CD8-positive, alpha-beta T cell (primary cell): ENCODE measurements at places on chromosomes 5 and 9.

- DNase-seq = no peak
Observed at GRCh38 chr9:71719562-71719961, 48.8 kb downstream of the CEMIP2 start.

DNA sequence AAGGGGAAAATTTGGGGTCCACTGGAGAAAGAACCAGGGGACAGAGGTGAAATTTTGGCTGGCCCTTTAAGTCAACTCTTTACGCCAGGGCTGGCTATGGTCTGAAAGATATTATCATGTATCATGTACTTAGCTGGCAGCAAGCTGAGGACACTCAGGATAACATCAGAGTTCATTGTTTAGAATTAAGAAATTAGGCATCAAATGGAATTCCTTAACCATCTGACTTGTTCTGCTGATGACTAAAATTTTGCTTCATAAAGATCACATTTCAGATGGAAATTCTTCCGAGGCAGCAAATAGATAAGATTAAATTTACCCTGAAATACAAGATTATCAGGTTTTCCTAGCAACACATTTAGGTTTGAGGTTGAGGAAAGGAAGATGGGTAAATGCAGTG lies 269.4 kb upstream of the KLF9 start:
- DNase-seq = no peak

DNA sequence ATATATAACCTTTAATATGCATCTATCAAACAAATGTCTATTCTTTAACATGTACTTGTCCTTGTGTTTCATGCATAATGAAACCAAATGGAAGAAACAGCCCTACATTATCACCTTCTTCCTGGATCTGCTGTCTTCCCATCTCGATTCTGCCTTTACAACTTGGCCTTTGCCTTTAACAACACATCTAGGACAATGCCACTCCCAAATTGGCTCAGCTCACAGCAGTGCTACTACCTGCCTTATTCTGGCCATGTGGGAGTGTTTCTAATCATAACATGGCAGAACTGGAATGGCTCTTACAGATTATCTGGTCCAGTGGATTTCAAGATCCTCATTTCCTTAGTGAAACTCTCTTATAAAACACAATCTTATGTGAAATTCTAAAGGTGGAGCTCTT lies 176.5 kb downstream of the CARTPT start:
- DNase-seq = no peak

DNA sequence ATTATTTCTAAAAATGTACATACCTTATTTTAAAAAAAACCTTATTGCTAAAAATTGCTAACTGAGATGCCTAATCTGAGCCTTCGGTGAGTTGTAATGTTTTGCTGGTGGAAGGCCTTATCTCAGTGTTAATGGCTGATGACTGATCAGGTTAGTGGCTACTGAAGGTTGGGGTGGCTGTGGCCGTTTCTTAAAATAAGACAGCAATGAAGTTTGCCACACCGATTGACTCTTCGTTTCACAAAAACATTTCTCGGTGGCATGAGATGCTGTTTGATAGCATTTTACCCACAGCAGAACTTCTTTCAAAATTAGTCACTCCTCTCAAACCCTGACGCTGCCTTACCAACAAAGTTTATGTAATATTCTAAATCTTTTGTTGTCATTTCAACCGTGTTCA lies 14.7 kb downstream of the CENPK start:
- no peak for DNase-seq

- DNase-seq = no peak
Observed at GRCh38 chr5:157524887-157525286, 50.7 kb downstream of the ADAM19 start.

GRCh38 chr5:2371419-2371710 lies 380.1 kb downstream of the IRX2 start:
- DNase-seq = no peak

DNA sequence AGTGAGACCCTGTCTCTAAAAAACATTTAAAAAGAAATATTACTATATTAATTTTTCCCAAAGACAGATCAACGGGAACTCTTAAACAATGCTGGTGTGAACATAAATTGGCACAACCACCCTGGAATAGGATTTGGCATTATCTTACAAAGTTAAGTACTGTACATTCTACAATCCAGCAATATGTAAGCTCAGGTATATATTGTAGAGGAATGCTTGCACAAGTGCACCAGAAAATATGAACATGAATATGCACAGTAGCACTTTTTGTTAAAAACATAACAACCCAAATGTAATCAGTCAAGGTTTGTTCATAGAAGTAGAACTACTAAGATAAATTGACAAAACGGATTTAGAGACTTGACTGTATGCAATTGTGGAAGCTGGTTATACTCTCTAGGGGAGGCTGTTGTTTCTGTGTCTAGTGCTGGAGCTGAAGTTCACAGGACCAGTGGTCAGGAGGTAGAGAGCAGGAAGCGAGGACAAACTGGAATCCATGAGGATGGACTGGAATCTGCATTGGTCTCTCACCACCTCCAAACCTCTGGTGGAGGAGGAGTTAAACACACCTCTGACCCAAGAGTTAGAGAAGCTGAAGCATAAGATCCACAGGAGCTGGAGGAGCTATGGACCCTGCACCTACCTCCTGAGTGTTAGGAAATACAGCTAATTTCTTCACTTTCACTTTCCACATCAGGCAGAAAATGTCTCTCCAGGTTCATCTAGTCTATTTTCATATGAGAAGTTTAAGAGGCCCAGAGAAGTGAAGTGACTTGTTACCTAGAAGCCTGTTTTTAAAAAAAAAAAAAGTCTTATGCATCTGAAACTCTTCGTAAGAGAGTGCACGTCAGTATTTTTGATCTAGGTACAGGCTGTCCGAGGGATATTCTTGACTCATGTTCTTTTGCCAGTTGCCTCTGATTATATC lies 20.3 kb upstream of the RIC1 start:
- DNase-seq = no peak

- no peak for DNase-seq
Observed at GRCh38 chr5:139392324-139392677, 2.6 kb upstream of the MZB1 start.

DNA sequence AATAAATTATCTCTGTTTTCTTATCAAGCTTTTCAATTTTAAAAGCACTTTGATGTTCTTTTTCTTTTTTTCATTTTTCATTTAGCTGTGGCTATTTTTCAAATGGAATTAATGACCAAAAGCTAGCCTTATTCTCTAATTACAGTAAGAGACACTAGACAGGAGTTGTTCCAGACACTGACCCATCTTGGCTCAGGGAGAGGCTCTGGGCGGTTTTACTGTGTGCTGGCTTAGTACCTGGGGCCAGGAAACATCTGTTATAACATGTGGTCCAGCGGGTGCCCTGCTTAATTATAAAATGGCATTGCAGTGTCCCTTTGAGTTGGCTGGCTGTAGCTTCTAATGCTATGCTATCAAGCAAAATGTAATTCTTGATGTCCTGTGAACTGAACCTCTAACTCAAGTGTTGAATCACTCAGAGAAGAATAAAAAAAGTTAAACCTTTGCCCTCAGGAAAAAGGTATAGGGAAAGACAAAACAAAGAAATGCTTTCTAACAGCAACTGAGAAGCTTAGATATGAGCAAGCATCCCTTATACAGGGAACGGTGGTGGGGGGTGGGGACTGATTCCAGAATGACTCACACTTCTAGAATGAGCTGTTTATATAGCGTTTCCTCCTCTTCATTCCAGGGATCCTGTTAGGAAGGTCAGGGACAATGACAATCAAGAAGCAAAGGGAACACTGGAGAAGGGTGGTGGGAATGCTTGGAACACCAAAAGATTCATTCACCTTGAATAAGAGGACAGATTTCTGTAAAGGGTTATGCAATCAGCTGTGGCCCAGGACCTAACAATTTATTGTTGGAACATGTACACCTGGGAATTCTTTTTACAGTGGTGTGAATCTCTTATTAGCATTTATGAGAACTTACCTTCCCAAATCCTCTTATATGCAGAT lies 58.7 kb upstream of the NFIB start:
- DNase-seq = no peak

- DNase-seq = no peak
Observed at GRCh38 chr5:129249886-129250285, 155.3 kb downstream of the ISOC1 start.

- DNase-seq = no peak
Observed at GRCh38 chr5:107808671-107809137, 138.0 kb upstream of the EFNA5 start.

DNA sequence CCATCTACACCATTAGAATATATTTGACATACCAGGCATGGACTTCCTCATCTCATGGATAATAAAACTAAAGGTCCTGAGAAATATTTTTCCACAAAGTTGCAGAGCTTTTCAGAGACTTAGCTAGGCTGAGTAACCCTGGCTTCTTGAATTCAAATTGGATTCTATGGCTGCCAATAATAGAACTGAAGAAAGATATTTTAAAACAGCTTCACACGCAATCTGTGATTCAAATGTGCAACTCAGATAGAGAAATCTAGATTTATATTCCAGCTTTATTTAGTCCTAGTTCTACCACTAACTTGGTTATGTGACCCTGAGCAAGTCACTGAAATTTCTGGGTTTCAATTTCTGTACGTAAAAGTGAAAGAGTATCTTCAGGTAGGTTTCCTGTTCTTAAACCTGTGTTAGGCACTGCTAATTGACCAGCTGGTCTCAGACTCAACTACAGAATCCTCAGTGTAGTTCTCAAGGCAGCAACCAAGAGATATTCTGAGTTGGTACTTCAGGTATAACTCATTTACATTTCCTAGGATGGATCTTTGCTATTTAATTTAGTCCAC lies 235.3 kb downstream of the GABRB2 start:
- DNase-seq = no peak

DNA sequence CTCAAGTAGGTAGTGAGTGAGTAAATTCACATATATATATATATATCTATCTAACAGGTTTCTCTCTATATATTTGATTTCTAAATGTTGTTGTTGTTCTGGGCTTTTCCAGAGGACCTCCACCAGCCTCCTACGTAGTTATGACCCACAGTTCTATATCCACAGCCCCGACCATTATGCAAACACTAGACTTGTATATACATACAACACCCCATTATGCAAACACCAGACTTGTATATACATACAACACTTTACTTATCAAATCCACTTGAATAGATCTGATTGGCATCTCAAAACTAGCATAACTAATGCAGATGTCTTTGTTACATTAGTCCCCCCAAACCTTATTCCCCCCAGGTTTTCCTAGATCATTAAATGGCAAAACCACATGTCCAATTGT lies 108.7 kb downstream of the JAKMIP2 start:
- DNase-seq = no peak

DNA sequence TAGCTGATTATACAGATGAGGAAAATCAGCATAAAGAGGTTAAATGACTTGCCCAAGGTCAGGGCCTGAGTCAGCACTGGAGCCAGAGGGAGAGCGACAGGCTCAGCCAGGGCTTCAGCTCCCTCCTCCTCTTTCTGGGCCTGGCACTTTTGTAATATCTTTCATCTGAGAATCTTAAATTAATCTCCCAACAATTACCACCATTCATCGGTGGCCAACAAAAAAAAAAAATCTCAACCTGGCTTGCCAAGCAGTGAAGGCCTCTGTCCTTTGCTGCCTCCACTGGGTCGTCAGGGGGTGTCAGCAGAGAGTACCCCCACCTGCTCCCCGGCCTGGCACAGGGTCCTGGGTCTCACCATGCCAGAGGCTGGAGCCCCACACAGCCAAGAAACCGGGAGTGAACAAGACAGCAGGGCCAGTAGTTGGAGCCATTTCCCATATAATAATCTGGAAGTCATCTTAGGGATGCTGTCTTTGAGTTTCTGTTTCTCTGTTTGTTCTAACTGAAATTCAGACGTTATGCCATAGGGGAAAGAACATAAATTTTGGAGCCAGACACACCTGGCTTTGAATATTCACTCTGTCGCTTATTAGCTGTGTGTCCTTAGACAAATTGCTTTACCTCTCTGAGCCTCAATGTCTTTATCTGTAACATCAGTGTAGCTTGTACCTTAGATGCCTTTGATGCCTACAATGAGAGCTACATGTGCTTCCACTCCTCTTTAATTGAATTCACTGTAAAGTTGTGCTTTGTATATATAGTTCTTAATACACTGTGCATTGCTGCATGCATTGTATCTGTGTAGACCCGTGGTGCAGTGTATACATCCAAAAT lies 299.9 kb upstream of the MSX2 start:
- no peak for DNase-seq

DNA sequence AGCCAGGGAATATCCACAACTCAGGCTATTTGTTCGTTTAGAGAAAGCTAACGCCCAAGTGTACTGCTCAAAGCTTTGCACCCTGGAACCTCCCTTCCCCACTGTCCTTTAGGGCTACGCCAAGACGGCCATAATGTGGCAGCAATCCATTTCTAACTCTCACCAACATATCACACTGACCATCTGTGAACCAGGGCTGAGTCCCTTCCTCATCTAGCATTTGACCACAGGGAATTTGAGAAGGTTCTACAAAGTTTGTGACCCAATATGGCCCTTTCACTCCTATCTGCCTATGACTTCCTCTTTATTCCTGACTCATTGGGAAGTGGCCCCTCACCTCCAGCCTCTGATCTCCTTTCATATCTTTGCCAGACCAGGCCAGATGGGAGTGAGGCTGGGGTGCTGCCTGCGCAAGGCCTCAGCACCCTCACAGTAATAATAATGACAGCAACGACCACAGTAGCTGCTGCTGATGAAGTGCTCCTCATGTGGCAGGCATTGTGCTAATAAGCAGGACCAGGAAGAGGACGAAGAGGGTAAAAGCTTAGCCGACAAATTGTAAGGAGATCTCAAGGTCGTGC lies 9.3 kb upstream of the ARAP3 start:
- DNase-seq = no peak

- no peak for DNase-seq
Observed at GRCh38 chr9:83236029-83236696, 173.2 kb upstream of the RASEF start.

- DNase-seq = no peak
Observed at GRCh38 chr5:139147483-139148087, 50.6 kb downstream of the SIL1 start.

DNA sequence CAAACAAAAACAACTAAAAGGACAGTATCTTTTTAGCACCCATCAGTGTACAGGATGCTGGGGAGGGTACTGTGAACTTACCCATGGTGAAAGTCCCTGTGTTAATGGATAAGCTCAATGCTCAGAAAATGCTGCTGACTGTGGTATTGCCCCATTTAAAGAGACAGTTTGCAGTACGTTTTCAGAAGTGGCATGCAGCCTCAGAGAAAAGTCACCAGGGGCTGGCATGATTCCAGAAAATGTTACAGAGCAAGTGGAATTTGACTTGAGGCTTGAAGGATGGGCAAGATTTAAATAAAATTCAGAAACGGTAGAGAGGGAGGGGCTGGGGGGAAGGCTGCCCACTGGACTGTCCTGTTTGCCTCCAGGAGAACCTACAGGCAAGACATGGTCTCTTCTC lies 7.2 kb downstream of the S1PR3 start:
- no peak for DNase-seq
